ENCODE measurements at places on chromosomes 1 and 21.
A peak's percentile ranks its signal among the peaks of the same experiment; 100 is the strongest.

GRCh38 chr1:46413596-46413985 is 19.5 kb downstream of the FAAH start:
- peak; percentile 12 for DNase-seq

DNA sequence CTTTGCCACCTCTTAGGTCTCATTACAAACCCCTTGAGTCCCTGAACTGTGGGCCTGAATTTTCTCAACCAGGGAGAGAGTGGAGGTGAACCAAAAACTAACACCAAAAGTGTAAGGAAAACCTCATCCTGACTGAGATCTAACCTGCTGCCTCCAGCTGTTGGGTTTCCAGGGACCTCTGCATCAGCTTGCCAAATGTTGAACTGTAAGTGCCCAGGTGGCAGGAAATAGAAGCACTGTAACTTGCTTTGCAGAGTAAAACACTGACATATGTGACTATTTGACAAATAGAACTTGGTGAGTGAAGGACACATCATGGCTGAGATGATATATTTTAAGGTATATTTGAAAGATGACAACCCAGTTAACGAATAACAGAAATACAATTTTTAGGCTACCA is 48.4 kb upstream of the NR5A2 start:
- DNase-seq, result no peak

DNA sequence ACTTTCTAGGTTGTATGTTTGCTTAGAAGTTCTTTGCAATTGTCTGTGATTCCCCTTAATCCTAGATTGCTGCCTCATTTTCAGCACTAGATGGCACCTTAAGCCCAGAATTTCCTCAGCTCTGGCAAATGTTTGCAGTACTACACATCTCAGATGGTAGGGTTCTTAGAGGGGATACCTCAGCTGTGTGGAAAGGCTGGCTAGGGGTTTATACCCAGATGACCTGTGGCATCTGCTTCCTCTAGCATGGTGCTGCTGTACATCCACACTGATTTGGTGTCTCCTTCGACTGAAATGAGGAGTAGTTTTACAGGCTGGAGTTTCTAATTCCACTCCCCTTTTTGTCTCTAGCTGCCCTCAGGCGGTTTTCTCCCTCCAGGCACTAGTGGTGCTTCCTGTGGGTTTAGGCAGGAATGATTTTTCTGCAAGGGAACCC is 23.5 kb downstream of the ASB17 start:
- no peak for DNase-seq

- DNase-seq, result no peak
These were observed 249.8 kb upstream of the PLD5 start for GRCh38 chr1:242774256-242774655.

DNA sequence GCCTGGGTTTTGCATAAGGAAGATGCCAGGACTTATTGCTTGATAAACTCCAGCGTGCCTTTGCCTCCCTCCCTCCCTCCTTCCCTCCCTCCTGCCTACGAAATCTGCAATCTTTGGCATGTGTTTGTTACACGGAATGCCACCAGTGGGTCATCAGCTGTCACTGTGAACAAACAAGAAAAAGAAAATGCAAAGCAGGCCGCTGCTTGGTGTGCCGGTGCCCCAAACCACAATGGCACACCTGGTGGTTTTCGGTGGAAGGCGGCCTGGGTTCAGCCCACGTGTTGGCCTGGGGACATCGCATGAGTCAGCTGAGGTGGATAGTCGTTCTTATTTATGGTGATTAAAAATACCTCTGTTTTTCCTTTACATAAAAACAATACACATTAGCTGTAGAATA is 16.3 kb upstream of the IFNLR1 start:
- DNase-seq, result no peak

GRCh38 chr1:19222979-19223824 is 13.1 kb upstream of the UBR4 start:
- no peak for DNase-seq

DNA sequence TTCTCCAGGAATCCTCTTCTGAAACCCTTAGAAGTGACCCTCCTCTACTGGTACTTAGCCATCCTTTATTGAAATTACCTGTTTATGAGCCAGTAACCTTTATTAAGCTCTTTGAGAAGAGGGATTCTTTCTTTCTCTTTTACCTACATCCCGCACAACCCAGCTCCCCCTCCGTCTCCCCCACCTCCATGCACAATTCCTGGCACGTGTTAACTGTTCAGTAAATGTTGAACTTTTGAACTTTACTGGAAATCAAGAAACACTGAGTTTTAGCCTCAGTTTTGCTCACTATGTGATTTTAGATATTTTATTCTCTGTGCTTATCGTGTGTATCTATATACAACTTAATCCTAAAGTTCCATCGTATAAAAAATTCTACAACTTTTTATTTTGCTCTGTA is 1.8 kb downstream of the TMED5 start:
- DNase-seq, result no peak

GRCh38 chr1:102897557-102897956 is 210.8 kb downstream of the COL11A1 start:
- no peak for DNase-seq

- DNase-seq, result no peak
These were observed 772.0 kb downstream of the LTN1 start for GRCh38 chr21:28220680-28221079.

GRCh38 chr21:38220270-38220737 is 36.5 kb upstream of the KCNJ15 start:
- no peak for DNase-seq

DNA sequence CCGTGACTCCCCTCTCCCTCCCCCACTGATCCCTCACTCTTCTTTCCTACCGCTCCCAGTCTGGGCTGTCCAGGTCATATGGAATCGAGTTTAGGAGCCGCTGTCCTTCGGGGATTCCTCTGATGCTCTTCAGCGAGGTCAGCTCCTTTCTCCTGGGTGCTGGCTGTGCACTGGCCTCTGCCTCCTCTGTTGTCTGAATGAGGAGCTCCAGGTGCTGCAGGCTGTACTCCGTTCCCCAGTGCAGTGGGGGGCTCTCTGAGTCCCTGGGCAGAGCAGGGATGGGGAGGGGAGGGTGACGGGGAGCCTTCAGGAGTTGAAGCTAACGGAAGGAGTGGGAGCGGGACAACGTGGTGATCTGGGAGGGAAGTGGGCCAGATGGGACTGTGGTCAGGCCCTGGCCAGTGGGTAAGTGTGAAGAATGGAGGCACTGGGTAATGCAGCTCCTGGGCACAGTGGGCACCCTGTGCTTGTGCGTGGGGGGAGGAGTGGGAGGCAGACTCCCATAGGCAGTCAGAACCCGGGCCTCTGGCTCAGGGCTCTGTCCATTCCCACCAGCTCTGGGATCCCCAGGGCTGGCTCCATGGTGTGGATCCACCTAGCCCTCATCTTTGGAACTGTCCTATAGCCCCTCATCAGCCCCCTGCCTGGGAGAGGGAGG is 59.5 kb upstream of the TLR5 start:
- DNase-seq, result no peak

DNA sequence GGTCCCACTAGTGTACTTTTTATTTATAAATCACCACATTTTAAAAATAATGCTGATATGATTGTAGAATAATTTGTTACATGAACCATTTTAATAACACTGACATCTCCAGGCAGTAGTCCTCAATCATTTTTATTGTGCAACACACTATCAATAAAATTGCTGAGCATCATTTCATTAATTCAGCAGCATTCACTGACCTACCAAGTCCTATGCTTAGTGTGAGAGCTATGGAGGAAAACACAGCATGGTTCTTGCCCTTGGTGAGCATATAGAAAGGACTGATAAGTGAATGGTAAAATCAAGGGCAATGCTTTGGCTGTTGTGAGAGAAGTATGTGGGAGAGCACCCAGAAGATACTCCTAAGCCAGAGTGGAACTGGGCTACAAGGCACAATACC is 119.7 kb downstream of the KCNT2 start:
- DNase-seq, result no peak

DNA sequence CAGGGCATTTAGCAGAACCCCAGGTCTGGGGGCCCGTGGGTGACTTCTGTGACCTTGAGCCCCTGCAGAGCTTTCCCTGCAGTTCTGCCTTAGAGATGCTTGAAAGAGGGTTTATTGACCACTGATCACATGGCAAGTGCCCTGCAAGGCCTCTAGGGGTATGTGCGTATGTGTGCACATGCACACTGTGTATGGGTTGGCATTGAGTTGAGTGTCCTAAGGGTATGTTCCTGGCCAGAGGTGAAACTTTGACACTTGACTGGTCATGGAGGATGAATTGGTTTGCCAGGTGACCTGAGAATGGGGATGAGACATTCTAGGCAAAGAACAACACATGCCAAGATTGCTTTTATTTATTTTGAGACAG is 17.1 kb downstream of the NUDC start:
- no peak for DNase-seq

- no peak for DNase-seq
These were observed 56.0 kb downstream of the CLIC6 start for GRCh38 chr21:34724857-34725195.

GRCh38 chr1:232376632-232377493 is 253.1 kb downstream of the SIPA1L2 start:
- no peak for DNase-seq

DNA sequence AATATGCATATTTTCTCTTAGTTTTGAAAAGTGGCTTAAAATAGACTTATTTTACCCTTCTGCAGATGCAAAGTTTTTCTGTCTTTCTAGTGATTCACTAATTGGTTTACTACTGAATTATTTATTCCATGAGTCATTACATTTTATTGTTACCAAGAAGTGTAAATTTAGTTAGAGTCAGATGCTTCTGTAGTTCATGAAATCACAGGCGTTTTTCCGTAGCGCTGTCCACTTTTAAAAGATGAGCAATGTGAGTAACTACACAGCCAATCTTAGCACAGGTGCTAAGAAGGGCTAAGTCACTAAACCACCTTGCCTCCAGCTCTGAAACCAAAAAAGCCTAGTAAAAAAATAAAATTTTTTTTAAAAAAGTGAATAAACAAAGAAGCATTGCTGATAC is 24.7 kb downstream of the RGS13 start:
- DNase-seq, result no peak

DNA sequence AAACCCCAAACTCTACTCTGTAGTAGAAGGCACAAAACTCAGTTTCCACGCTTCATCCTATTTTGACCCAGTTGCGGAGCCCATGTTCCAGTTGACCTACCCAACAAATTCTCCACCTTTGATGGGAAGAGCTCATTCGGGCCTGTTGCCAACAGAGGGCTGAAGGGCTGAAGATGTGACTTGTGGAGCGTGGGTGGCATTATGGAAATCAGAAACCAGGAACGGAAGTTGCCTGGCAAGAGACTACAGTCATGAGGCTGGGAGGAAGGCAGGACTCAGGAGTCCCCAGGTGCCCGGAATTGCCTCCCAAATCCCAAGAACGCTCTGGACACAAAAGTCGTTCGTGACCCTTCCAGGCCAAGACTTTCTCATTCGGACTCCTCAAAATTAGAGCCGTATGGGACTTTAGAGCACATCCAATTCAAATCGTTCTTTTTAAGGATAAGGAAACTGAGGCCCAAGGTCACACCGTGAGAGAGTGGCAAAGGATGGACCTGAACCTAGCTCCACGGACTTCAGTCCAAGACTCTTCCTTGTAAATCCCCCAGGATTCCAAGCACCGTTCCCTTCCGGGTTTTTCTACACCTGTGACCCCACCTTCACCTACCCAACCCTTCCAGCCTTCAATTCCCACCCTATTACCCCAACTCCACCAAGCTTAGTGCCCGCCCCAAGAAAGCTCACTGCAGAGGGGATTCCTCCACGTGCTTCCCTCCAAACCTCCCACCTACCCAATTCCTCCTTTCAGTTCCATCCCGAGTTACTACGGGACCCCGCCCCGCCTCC is 739 bp downstream of the SMG5 start:
- no peak for DNase-seq

DNA sequence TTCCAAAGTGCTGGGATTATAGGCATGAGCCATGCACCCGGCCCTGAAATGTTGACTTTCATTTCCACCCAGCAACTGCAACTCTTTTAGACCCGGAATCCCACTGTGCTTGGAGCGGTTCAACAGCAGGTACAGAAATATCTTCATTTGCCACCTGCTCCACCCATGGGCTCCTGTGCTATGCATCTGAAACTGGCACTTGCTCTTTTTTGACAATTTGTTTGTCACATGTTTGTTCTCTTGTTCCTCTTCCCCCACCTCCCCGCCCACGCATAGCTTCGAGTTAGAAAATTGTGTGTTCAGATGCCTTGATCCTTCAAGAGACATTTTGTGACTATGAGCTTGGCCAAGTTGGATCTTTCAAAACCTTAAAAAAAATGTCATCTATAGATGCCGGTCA is 2.4 kb upstream of the IFNLR1 start:
- peak; percentile 30 for DNase-seq

DNA sequence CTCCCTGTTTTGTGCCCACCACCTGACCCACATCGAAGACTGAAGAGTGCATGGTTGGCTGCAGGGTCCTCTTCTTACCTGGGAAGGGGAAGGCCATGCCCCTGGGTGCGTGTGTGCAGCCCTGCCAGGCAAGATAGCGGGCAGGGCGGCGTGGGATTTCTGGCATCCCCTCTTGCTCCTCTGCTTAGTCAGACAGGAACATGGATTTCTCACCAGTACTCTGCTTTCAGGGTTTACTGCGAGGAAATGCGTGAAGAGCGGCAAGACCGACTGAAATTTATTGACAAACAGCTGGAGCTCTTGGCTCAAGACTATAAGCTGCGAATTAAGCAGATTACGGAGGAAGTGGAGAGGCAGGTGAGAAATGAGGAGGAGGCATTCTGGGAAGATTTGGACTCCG is 15.5 kb upstream of the MIIP start:
- no peak for DNase-seq

DNA sequence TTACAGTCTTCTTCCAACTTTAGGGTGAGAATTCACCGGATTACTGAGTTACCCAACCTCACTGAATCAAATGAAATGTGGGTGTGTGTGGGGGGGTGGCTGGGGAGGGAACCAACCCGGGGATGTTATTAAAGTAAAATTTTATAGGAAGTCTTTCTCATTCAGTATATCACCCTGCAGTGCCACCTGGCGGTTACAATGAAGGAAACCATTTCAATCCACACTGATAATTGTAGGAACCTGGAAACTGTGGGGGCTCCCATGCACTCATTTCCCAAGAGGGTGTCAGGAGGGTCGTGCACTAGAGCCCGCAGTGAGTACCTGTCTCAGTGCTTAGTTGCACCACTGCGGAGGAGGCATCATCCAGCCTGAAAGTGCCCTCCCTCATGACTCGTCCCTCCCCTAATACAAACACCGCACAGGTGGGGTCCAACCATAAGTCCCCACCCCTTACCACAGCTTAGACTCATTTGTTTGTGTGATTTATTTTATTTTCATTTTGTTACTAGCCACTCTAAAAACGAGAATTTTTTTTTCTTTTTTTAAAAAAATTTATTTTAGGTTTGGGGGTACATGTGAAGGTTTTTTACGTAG is 29.1 kb upstream of the IGSF5 start:
- peak; percentile 7 for DNase-seq

DNA sequence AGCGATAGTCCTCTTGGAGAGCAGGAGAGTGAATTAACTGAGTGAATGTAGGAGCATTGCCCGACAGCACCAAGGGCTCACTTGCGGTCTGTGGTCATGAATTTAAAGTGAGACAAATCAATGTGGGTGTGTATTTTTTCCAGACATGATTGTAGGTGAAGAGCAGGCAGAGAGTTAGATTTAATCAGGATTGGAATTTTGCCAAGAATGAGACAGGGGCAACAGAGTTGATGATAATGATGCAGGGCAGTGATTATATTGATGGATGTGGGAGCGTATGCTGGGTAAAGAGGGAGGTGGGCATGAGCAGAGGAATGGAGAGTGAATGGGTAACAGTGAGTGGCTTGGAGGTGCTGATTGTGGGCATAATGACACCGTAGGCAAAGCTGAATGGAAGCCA is 20.0 kb upstream of the SYT6 start:
- no peak for DNase-seq

All from activated CD4-positive, alpha-beta T cell treated with anti-CD3 and anti-CD28 coated beads, Interleukin-2, amount 50 U/mL, for 4 hours (primary cell).